ENCODE measurements at places on chromosomes 7 and 10.

DNA sequence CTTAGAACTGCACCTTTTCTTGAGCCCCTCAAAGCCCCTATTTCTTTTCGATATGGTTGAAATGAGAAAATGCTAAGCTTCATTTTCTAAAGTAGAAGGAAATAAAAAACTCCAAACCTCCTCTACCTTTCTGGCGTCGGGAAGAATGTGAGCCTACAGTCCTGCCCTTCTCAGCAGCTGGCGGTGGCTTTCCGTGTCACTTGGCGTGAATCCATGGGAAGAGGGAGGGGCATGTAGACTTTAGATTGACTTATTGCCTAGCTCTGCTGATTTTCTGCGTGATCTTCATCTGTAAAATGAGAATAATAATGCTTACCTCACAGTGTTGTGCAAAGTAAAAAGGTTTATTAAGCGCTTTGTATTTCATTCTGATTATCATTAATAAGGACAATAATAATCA, 35.0 kb downstream of the PRR15 start:
- no peak for DNase-seq

DNA sequence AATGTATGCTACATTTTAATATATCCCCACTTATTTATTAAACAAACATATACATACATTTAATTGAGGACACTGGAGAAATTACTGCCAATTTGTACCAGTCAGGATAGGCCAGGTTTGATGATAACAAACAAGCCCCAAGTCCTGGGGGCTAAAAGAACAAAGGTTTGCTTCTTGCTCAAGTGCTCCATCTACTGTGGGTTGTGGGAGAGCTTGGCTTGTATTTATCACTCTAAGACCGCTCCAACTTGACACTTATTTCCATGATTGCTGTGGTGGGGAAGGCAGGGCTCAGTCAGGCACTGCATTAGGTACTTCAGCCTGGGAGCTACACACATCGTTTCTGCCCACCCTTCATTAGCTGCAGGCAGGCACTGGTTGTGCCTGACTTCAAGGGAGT, 136.6 kb upstream of the ZNF32 start:
- peak; percentile 74 for DNase-seq

DNA sequence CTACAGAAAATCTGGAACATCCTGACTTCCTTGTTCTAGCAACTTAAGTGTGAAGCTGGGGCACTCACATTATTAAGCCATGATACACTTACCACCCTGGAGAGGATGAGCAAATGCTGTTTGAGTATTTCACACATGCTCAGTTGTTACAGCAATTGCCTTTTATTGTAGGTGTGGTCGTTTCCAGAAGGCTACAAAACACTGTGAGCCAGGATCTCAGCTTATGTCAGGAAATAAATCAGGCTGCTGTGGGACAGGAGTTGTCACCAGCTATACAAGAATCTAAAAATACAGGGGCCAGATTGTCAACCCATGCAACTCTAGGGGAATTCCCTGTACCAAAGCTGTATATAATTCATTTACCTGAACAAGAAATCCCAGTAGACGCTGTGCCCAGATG, 273.3 kb upstream of the SP4 start:
- DNase-seq: no peak

GRCh38 chr10:130039141-130039540, 71.5 kb downstream of the C10orf143 start:
- DNase-seq: no peak

All from OCI-M1 (cell line).